T follicular helper cell (primary cell): ENCODE measurements at places on chromosomes 5 and 9.

GRCh38 chr5:87408204-87408603, 4.5 kb downstream of the CCNH start:
- DNase-seq, result no peak

DNA sequence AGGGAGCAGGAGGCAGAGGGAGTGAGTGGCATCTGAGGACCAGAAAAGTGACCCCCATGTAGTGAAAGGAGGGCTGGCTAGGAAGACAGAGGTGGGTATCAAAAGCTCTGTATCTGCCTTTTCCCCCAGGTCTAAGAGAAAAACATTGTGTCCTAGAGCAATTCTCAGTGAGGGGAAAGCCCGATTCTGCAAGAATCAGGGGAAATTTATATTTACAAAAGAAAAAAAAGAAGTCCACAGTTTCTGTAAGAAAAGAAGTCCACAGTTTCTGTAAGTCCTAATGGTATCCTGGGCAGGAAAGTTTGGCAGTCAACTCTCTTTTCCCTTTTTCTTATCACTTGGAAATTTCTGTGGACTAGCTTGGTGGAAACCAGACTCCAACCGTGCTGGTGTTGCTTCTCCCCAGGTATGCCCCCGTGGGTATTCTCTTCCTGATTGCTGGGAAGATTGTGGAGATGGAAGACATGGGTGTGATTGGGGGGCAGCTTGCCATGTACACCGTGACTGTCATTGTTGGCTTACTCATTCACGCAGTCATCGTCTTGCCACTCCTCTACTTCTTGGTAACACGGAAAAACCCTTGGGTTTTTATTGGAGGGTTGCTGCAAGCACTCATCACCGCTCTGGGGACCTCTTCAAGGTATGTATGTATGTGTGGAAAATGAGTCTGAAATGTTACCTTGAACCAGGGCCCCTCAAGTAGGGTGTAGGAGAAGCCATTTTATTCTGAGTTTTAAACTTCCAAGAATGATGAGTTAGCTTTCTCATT, 73.0 kb downstream of the SLC1A3 start:
- DNase-seq, result no peak

GRCh38 chr5:66643387-66643786, 47.2 kb downstream of the MAST4 start:
- DNase-seq, result no peak

DNA sequence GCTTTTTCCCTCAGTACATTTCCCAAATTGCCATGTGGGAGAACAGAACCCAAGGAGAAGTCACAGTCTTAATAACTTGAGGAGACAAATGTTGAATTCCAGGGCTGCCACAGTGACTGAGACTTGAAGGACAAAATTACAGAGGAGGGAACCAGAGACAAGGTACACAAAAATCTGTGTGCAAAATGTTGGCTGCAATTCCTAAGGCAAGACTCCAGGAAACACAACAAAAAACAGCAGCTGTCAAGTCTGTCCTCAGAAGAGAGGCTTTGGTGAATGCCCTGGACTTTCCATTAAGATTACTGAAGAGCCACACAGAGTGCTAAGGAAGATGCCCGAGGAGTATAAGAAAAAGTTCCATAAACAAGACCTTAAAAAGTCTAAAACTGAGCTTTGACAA, 21.1 kb downstream of the AP3B1 start:
- DNase-seq, result no peak

GRCh38 chr5:389197-389821, 53.7 kb upstream of the EXOC3 start:
- no peak for DNase-seq

DNA sequence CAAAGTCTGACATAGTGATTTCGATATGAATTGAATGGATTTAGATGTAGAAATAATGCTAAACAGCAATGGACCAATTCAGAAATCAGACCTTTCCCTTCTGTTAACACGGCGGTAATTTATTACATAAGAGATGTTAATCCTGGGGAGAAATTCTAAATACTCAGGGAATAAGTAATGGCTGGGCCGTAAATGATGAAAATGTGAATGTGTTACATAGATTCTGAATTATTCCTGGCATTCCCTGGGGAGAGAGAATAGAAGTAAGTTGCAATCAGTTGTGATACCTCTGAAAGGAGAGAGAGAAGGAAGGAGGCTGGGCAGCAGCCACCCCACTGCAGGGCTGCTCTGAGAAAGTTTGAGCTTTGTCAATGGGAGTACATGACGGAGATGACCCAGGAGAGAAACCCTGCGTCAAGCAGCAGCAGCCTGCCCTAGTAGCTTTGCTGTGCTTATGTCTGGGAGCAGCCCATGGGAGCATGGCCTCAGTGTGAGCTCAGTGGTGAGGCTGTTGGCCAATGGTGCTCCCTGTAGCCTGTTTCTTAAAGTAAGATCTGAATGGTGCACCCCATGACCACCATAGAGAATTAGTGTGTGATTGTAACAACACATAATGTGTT, 420.1 kb downstream of the MTRR start:
- no peak for DNase-seq

GRCh38 chr5:32434221-32434620, 10.3 kb downstream of the ZFR start:
- no peak for DNase-seq

DNA sequence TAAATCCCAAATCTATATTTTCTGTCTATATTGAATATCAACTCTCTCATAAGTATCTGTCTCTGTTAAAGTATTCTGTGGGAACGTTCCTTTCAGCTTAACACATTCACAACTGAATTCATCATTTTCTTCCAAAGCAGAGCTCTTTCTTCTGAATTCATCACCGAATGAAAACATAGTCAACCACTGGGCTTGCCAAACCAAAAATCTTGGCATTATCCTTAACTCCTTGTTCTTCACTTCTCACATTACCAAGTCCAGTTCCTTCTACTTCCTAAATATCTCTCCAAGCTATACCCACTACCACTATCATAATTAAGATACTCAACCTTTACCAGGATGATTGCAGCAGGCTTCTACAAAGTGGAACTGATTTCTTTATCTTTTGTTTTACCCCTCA, 559.8 kb downstream of the MAT2B start:
- DNase-seq, result no peak

GRCh38 chr9:82247318-82247717, 258.7 kb downstream of the SPATA31D1 start:
- DNase-seq, result no peak

GRCh38 chr9:80552931-80553330, 981.2 kb downstream of the TLE4 start:
- no peak for DNase-seq

DNA sequence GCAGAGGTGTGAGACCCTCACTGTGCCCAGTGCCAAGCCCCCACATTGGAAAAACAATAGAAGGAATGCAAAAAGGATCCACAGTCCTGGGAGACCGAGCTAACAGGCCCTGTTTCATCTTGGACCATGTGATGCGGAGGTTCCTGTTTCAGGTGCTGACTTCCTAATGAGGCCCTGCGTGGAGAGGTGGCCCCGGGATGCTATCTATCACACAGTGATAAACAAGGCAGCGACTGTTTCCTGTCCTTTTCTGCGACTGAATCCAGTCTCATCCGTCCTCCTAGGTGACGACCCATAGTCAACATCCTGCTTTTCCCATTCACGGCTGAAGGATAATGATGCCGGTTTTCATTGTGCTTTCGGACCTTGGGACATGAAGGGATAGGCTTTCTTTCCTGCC, 56.4 kb upstream of the BOD1 start:
- DNase-seq, result no peak

GRCh38 chr5:2135833-2136232, 253.1 kb upstream of the IRX4 start:
- no peak for DNase-seq

GRCh38 chr9:137973829-137974416, 96.3 kb downstream of the CACNA1B start:
- DNase-seq, result no peak

GRCh38 chr9:94663140-94663539, 23.8 kb upstream of the FBP1 start:
- no peak for DNase-seq

DNA sequence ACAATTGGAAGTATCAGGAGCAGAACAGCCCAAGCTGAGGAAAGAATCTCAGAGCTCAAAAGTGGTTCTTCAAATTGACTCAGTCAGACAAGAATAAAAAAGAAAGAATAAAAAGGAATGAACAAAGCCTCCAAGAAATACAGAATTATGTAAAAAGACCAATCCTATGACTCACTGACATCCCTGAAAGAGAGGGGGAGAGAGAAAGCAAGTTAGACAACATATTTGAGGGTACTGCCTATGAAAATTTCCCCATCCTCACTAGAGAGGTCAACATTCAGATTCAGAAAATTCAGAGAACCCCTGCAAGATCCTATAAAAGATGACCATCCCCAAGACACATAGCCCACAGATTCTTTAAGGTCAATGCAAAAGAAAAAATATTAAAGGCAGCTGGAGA, 173.2 kb downstream of the ALDH1A1 start:
- DNase-seq, result no peak

GRCh38 chr5:139389701-139390638, at the start of gene MZB1:
Gene MZB1, minus strand, starts transcription at chr5:139389913. Its CDS starts 57 bp downstream, at chr5:139389856.
- DNase-seq, result peak; percentile 12

GRCh38 chr5:32589942-32590869, 4.8 kb downstream of the SUB1 start:
- DNase-seq, result peak; percentile 25

DNA sequence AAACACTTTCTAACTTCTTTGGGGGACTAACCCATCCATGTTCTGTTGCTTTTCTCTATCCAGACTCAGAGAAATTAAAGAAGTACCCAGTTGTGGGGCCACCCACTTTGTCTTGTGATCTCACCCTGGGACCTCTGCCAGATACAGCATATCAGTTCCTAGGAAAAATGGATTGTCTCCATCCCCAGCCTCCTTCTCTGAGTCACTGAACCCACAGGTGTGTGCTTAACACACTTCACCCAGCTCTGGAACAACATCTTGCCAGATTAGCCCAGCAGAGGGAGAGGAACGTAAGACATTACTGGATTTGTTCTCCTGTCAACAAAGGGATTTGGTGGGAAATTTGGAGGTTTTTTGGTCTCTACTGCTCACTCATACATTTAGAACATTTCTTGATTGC, 19.2 kb downstream of the FAM240B start:
- no peak for DNase-seq

DNA sequence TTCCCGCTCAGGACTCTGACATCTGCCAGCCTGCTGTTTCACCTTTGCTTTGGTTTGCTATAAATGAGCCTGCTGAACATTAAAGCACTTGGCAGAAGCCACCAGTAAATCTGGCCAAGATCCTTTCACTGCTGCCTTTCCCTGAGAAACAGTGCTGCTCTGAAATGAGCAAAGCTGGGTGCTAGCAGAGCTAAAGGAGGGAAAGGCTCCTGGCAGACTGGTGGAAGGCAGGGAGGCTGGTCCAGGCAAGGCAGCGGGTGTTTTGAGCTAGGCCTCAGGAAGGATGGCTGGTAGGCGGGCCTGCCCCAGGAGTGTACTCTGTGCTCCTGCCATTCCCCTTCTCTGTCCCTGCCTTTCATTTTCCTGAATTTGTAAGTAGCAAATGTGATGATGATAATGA, 52.5 kb upstream of the PTGS1 start:
- no peak for DNase-seq

- no peak for DNase-seq
Measured at GRCh38 chr9:98575379-98576346, 133.1 kb downstream of the GABBR2 start.

DNA sequence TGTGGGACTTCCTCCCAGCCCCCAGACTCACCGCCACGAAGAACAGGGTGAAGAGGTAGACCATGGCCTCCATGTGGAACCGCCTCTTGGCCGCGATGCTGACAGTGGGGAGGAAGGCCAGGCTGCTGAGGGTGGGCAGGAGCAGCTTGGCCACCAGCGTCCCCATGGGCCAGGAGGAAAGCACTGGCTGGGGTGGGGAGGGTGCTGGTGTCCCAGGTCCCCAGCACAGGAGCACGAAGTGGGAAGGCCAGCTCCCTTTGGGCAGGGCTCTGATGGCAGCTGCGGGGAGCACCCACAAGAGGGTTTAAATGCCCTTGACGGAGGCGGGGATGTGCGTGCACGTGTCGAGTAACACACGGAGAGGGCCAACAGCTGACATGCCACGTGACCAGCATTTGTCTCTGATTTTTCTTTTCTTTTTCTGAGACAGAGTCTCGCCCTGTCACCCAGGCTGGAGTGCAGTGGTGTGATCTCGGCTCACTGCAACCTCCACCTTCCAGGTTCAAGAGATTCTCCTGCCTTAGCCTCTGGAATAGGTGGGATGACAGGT, at the start of gene MYMK:
Gene MYMK (minus strand): TSS at position 281 of the 550 bp plus-strand sequence. CDS start 115 bp downstream, at position 166.
- DNase-seq, result no peak
